ENCODE measurements at places on chromosomes 5 and 9. TPM values are rescaled to one million over a fixed set of nuclear protein-coding genes. Genes with fewer than 3 reads are reported as not detected.

GRCh38 chr5:151461312-151461711, 13.9 kb downstream of the SLC36A1 start:
- no peak for DNase-seq

TMEM267 gene
- total RNA-seq: 13.2 TPM

- no peak for DNase-seq
These were observed 30.9 kb downstream of the KCTD16 start for GRCh38 chr5:144201588-144201987.

- no peak for DNase-seq
These were observed 372.0 kb downstream of the ARHGEF28 start for GRCh38 chr5:73997960-73998359.

- peak; percentile 83 for DNase-seq
These were observed 661 bp downstream of the NSMF start for GRCh38 chr9:137458194-137459151.

TRIM36 gene
- 0.57 TPM for total RNA-seq

- no peak for DNase-seq
These were observed 77.0 kb upstream of the PLPP6 start for GRCh38 chr9:4585135-4585534.

IL13 gene
- 0.29 TPM for total RNA-seq

CCL28 gene
- 4.8 TPM for total RNA-seq

GRCh38 chr5:32504989-32505596, 60.6 kb upstream of the ZFR start:
- DNase-seq: no peak

GRCh38 chr9:88835038-88835466, 156.2 kb upstream of the S1PR3 start:
- DNase-seq: no peak

GRCh38 chr5:75412111-75412990, 75.3 kb downstream of the HMGCR start:
- DNase-seq: no peak

ANKRD34B gene
- total RNA-seq: not detected

- DNase-seq: no peak
These were observed 29.2 kb upstream of the TENT4A start for GRCh38 chr5:6684075-6684474.

DNA sequence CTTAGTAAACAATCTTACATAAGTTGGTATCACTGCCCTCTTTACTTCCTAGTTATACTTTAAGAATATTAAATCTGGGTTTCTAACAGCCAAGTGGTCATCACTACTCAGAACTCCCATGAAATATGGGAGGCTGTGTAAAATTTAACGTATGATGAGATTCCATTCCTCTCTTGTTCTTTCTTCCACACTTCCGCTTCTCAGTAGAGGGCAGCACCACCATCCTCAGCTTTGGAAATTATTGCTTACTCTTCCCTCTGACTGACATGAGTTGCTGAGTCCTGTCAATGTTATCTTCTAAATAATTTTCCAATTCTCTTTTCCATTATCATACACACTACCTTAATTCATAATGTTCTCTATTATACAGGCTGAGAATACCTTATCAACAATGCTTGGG, 194.0 kb downstream of the RFX3 start:
- DNase-seq: no peak

GRCh38 chr9:69036309-69036708, 757 bp downstream of the FXN start:
- no peak for DNase-seq

DNA sequence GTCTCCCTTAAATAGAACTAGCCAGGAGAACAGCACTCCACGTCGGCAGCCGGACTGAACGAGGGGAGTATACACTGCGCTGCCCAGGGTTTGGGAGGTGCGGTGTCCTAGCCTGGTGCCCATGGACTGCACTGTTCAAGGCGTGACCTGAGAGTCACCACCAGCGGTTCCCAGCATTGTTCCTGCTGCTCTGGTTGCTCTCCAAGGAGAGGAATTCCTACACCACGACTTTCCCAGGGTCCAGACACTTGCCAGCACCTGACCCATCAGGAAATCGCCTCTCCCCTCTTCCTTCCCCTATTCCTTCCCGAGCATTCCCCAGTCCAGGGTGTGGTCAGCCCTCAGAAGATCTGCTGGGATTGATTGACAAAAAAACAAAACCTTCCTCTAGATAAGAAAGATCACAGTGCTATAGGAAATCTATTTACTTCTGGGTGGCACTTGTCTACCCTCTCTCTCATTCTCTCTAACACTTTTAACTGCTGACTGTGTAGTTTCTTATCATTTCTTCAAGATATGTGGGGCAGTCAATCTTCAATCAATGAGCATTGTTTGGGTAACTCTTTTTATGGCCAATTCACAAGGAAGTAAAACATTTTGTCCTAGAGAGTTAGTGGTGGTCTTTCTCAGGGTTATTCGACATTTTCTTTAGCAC, 297.8 kb upstream of the ACTBL2 start:
- DNase-seq: peak; percentile 76

MLANA gene
- not detected for total RNA-seq

KIF20A gene
- 1.1 TPM for total RNA-seq

- DNase-seq: no peak
These were observed 141.9 kb upstream of the ANKRD55 start for GRCh38 chr5:56375011-56375410.

DNA sequence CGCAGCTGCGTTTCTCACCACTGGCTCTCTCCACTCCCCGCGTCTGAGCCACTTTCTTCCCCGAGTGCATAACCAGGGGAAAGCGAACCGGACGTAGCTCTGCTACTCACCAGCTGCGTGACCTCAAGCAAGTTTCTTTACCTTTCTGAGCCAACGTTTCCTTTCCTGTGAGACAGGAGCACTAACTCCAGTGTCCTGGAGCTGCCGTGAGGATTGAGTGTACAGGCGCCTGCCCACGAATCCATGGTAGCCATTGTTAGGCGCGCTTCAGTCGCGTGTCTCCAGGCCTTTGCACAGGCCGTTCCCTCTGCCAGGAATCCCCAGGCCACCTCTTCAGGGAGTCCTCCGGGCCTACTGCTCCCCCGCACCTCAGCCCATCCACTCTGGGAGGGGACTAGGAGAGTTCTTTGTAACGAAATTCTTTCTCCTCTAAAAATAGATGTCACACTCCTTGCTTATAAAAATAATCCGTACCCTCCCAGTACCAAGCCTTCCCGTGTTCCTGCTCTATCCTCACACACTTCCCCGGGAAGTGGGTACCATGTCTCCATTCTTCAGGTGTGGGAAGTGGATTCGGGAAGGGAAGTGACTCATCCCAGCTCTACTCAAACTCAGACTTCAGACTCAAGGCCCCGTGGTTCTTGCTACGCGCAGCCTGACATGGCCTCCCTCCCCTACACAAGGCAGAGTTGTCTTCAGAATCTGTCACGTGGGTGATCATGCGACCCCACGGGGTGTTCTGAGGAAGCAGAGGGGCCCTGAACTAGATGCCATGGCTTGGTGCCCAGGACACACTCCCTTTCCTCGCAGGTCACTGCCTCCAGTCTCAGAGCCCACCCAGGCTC, 16.1 kb upstream of the CRB2 start:
- DNase-seq: no peak

GRCh38 chr5:176899296-176899891, at the start of gene HK3:
Gene HK3, minus strand, starts transcription at chr5:176899346. Its CDS starts 3,187 bp downstream, at chr5:176896159.
- DNase-seq: no peak

GRCh38 chr5:149429839-149430721, 51.0 kb upstream of the IL17B start:
- peak; percentile 91 for DNase-seq

DNA sequence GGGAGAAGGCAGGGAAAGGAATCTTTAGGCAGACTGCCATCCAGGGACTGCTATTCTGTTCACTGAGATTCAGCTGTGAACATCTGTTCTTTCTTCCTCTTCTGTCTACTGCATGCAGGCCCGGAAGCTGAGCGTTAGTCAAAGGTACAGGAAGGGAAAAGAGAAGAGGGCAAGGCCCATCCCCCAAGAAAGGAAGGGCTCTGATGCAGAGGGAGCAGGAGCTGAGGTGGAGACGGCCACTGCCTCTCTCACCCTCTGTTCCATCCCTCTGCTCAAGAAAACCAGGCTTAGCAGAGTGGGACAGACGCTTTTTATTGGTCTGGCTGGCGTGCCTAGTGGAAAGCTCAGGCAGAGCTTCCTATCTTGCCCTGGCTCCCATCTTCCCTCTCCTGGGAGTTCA, 57.6 kb downstream of the PFDN1 start:
- DNase-seq: no peak

DNA sequence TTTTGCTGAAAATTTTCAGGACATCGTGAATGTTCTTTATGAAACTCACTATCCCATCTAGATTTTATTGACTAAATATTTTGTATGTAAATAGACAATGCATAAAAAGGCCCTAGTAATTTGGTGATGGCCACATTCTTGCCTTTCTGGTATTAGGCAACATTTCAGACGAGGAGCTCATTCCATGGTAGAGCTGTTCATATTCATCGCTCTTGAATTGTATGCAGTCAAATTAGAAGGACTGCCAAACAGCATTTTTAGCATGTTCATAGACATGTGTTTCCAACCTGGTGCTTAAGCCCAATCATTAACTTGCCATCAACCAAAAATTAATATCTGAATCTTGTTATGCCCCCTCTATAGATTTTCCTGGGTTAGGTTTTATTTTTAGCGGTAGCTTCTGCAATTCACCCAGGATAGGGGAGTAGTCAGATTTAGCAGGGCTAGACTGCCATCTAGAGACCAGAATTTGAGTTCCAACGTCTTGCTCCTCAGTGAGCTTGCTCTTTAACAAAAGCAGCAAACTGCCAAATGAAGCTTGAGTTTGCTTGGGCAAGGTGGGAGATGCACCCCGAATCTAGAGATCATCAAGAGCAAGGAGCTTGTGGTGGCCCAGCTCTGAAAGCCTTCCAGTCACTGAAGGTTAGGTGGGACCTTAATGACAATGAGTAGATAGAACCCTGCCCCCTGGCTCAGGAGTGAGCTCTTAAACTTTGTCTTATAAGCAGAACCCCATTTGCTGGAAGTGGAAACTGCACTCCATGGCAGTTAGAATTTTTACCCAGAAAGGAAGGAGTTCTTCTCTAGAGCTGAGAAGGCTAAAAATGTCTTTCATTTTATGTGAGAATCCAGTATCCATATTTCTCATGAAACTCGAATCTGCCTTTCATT, 456.2 kb downstream of the RASEF start:
- no peak for DNase-seq

DNA sequence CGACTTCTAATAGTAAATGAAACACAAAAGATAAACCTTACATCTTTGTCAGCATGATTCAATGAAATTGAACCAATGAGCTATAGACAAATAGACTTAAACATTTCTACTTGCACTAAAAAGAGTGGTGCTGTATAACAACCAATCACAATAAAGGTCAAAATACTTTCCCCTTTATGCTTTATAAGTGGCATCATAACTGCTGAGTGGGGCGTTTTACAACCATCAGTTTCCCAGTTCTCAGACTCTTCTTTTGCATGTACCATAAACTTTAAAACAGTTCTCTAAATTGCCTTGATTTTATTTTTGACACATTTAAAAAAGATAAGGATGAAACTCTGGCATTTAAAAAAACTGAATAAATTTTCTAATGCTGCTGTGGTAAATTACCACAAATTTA, 356.2 kb downstream of the NNT start:
- no peak for DNase-seq

GFPT2 gene
- 83.3 TPM for total RNA-seq

DNA sequence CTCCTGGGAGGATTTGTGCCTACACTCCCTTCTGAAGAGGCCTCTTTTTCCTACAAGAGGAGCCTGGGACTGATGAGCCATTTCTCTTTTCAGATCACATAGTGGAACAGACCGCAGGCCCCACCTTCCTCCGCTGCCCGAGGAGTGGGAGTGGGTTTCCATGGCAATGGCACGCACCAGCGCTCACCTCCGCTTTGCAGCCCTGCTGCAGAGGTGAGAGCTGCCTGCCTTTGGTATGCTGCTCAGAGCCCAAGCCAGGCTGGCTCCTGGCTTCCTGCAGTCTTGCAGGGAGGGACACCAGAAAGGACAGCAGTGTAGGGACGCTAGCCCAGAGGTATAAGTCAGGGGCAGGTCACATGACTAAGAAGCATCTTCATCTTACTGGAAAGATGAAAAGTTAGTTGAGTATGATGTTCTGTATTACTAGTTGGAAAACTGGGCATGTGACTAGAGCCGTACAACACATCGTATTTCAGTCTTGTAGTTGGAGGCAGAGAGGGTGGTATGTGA, 12.4 kb downstream of the PTTG1 start:
- DNase-seq: no peak

SPAG8 gene
- 0.76 TPM for total RNA-seq

GRCh38 chr5:65803699-65804391, 81.8 kb downstream of the NLN start:
- no peak for DNase-seq

- DNase-seq: no peak
These were observed 10.6 kb upstream of the F2RL1 start for GRCh38 chr5:76808141-76808691.

- no peak for DNase-seq
These were observed 85.2 kb downstream of the NR3C1 start for GRCh38 chr5:143318270-143318669.

- no peak for DNase-seq
These were observed 5.4 kb upstream of the OTULINL start for GRCh38 chr5:14576206-14576605.

- DNase-seq: no peak
These were observed 396.5 kb downstream of the DMRT2 start for GRCh38 chr9:1446671-1447070.

DNA sequence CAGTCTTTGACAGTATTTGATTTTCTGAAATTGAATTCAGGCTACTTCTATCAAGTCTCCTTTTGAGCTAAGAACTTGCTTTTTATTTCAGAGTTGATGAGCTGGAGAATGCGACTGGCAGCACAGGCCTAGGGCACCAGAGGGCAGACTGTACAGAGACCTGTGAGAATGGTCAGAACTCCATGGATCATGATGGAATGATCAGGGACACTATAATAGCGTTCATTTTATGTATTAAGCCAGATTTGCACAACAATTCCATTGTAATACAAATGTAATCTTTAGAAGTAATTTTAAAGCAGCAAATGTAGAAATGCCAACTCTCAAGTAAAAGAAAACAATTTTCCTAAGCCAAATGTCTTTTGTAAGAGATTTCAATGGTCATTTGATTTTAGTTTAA, 902.4 kb downstream of the NR2F1-AS1 start:
- DNase-seq: no peak

GRCh38 chr5:26805076-26805475, 233.3 kb downstream of the CDH9 start:
- no peak for DNase-seq

NRARP gene
- 5.6 TPM for total RNA-seq

GRCh38 chr9:27548055-27548741, 18.6 kb upstream of the MOB3B start:
- no peak for DNase-seq

- no peak for DNase-seq
These were observed 119.0 kb upstream of the SLC25A48 start for GRCh38 chr5:135715267-135716055.

GRCh38 chr5:155726267-155726666, 600.7 kb upstream of the SGCD start:
- DNase-seq: no peak

GAS1 gene
- total RNA-seq: 160 TPM

- DNase-seq: no peak
These were observed 22.6 kb downstream of the PRRC2B start for GRCh38 chr9:131416509-131416908.

- no peak for DNase-seq
These were observed 113.8 kb downstream of the TMC1 start for GRCh38 chr9:72635197-72635596.

PRKACG gene
- total RNA-seq: not detected

FCHSD1 gene
- total RNA-seq: 11.6 TPM

All from posterior vena cava (tissue), 2 donors.